ENCODE measurements at places on chromosomes 1 and 21.

- DNase-seq, result no peak
Measured at GRCh38 chr1:183804916-183805841, at the start of gene RGL1. Gene RGL1, plus strand, starts transcription at chr1:183805120. Its CDS starts 178 bp downstream, at chr1:183805298.

DNA sequence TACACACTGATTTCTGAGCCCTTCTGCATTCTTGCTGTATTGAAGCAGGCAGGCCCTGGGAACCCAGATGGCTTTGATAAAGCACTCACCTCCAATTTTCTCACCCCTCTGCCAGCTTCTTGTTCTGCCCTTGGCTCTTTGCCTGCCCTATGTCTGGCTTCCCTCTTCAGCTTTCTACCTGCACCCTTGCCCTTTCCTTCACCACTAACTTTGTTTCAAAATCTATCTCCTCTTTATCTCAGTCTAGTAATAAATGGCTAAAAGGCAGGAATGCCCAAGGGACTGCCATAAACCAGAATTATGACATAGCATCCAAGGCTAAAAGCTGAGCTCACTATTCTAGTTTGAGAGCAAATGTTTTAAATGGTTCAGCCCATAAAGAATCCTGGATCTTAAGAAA, 178.7 kb downstream of the TNR start:
- DNase-seq, result no peak

- no peak for DNase-seq
Measured at GRCh38 chr1:16986962-16987361, 6.5 kb upstream of the MFAP2 start.

GRCh38 chr1:71296551-71297134, 215.8 kb upstream of the ZRANB2 start:
- no peak for DNase-seq

DNA sequence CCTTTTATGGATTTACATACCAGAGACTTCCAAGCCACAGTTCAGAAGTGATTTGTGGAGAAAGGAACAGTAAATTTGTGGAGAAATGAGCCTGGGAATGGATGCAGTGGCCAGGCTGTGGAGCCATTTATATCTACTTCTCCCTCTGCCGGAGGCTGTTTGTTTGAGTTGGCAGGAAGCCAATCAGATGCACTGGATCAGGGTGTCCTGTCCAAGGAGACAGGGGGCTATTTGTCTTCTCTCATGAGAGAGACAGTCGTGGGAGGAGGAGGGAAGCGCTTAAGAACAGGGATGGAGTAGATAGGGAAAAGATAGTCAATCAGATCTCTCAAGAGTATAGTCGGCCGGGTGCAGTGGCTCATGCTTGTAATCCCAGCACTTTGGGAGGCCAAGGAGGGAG, 2.8 kb upstream of the HAPLN2 start:
- no peak for DNase-seq

DNA sequence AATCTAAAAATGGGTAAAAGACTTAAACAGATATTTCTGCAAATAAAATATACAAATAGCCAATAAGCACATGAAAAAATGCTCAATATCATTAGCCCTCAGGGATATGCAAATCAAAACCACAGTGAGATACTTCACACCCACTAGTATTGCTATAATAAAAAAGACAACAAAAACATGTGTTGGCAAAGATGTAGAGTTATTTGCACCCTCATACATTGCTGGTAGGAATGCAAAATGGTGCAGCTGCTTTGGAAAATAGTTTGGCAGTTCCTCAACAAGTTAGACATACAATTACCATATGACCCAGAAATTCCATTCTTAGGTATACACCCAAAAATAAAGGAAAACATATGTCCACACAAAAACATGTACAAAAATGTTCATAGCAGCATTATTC, 30.2 kb downstream of the ZZZ3 start:
- DNase-seq, result no peak

DNA sequence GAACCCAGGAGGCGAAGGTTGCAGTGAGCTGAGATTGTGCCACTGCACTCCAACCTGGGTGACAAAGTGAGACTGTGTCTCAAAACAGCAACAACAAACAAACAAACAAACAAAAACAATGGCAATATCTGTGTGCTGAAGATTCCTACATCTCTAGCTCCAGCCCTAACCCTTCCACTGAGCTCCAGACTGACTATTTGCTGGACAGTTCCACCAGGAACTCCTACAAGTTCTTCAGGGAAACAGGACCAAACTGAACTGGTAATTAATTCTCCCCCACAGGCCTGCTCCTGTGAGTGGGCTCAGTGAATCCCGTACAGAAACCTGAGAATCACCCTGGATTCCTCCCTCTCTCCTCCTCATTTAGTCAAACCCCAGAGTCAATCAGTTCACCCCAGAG, 1.5 kb downstream of the SERPINC1 start:
- no peak for DNase-seq

DNA sequence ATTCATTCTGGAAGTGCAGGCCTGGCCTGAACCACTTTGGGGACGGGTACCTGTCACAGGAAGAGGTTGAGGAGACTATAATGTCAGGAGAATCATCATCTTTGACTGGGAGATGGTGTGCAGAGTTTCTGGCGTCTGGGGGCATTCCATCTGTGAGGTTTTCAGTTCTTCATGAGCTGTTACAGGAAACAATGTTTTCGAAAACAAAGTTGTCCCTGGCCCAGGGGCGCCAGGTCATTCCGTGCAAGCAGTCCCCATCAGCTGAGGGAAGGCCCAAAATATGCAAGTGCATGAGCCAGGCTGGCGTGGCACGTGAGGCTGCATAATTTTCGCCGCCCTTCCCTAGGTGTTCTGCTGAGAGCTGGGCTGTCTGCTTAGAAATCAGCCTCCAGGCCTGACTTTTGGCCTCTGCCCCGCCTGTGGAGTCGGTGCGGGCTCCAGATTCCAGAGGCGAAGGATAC, 68.4 kb upstream of the ATP5PO start:
- no peak for DNase-seq

DNA sequence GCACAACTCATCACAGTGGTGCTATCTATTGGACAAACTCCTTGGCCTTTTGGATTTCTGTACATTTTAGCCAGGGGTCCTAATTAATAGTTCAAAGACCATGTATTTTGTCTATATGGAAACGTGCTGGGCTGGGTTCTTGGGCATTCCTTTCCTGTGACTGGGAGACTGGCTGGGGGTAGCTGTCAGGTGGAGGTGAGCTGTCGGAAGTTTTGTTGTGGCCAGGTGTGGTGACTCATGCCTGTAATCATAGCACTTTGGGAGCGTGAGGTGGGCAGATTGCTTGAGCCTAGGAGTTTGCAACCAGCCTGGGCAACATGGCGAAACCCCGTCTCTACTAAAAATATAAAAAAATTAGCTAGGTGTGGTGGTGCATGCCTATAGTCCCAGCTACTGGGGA, 392.4 kb downstream of the RPS6KC1 start:
- DNase-seq, result no peak

GRCh38 chr1:94237291-94238226, at the start of gene ARHGAP29:
Gene ARHGAP29, minus strand, starts transcription at chr1:94237584. Its CDS starts 5,973 bp downstream, at chr1:94231611.
- DNase-seq, result peak; percentile 58

DNA sequence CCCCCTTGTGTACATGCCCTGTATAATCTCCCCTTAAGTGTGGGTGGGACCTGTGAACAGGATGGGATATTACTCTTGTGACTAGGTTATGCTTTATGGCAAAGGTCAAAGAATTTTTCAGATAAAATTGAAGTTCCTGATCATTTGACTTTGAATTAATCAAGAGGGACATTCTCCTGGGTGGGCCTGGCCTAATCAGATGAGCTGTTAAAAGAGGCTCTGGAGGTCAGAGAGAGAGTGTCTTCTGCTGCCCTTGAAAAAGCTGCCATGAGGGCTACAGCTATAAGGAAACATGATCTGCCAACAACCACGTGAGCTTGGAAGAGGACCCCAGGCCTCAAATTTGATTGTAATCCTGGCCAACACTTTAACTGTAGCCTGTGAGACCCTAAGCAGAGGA, 125.6 kb upstream of the CSF3R start:
- no peak for DNase-seq

GRCh38 chr1:187790724-187791123, 962.0 kb downstream of the PLA2G4A start:
- no peak for DNase-seq

DNA sequence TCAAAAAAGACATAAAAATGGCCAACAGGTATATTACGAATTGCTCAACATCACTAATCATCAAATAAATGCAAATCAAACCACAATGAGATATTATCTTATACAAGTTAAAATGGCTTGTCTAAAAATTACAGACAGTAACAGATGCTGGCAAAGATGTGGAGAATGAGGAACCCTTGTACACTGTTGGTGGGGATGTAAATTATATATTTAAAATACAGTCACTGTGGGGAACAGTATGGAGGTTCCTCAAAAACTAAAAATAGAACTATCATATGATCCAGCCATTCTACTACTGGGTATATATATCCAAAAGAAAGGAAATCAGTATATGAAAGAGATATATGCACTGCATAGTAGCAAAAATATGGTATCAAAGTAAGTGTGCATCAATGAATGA, 1037.2 kb upstream of the B3GALT2 start:
- DNase-seq, result peak; percentile 45

DNA sequence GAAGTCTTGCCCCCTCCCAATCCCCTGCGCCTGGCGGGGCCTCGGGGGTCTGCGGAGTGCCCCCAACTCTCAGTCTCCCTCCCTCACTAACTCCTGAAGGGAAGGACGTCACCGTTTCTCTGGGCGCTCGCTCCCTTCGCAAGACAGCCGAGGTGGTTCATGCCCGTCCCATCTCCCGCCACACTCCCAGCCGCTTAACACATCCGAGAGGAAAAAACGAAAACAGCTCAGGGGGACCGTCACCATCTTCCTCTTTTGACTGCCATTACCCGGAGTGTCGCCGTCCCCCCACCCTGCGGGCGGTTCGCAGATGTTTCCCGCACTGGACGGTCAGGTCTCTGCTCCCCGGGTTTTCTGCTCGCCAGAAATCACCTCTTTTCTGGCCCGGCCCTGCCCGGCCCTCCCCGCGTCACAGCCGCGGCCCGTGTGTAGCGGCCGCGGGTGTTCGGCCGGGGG, 532 bp downstream of the ERO1B start:
- peak; percentile 77 for DNase-seq

DNA sequence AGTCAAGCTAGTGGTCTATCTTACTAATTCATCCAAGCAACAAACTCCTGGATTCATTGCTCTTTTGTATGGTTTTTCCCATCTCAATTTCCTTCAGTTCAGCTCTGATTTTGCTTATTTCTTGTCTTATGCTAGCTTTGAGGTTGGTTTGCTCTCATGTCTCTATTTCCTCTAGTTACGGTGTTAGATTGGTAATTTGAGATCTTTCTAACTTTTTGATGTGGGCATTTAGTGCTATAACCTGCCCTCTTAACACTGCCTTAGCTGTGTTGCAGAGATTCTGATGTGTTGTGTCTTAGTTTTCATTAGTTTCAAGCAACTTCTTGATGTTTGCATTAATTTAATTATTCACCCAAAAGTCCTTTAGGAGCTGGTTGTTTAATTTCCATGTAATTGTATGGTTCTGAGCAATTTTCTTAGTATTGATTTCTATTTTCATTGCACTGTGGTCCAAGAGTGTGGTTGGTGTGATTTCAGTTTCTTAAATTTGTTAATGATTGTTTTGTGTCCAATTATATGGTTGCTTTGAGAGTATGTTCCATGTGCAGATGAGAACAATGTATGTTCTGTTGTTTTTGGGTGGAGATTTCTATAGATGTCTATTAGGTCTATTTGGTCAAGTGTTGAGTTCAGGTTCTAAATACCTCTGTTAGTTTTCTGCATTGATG, 154.6 kb downstream of the PLPPR5 start:
- no peak for DNase-seq

GRCh38 chr1:36087233-36088123, 1.2 kb upstream of the ADPRS start:
- DNase-seq, result no peak

DNA sequence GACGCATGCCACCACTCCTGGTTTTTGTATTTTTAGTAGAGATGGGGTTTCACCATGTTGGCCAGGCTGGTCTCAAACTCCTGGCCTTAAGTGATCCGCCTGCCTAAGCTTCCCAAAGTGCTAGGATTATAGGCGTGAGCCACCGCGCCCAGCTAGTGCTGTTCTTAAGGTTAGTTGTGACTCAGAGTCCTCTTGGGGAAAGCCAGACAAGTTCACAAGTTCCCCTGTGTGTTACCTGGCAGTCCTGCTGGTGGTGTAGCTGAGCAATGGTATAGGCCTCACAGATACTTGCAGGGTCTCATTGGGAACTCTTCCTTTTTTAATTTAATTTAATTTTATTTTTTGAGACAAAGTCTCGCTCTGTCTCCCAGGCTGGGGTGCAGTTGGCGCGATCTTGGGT, 10.6 kb downstream of the CFAP126 start:
- DNase-seq, result no peak

- DNase-seq, result peak; percentile 96
Measured at GRCh38 chr1:25549273-25550154, 6.1 kb downstream of the LDLRAP1 start.

GRCh38 chr1:27589841-27590426, 14.0 kb downstream of the AHDC1 start:
- no peak for DNase-seq

DNA sequence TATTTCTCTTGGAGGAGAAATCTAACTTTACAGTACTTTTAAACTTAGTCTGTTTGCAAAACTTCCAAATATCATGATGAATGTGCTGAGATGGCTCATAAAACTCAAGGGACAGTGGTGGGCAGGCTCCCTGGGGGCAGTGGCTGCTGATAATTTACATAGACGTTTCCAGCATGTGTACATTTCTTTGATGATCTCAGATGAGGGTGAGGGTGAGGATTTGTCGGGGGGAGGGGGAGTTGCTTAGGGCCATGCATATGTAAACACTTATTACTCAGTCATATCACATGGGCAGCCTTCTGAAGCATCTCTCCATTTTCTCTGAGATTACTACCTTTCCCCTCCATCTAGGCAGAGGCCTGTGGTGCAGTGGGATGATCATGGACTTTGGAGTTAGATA, 152.9 kb upstream of the HMGB4 start:
- no peak for DNase-seq

DNA sequence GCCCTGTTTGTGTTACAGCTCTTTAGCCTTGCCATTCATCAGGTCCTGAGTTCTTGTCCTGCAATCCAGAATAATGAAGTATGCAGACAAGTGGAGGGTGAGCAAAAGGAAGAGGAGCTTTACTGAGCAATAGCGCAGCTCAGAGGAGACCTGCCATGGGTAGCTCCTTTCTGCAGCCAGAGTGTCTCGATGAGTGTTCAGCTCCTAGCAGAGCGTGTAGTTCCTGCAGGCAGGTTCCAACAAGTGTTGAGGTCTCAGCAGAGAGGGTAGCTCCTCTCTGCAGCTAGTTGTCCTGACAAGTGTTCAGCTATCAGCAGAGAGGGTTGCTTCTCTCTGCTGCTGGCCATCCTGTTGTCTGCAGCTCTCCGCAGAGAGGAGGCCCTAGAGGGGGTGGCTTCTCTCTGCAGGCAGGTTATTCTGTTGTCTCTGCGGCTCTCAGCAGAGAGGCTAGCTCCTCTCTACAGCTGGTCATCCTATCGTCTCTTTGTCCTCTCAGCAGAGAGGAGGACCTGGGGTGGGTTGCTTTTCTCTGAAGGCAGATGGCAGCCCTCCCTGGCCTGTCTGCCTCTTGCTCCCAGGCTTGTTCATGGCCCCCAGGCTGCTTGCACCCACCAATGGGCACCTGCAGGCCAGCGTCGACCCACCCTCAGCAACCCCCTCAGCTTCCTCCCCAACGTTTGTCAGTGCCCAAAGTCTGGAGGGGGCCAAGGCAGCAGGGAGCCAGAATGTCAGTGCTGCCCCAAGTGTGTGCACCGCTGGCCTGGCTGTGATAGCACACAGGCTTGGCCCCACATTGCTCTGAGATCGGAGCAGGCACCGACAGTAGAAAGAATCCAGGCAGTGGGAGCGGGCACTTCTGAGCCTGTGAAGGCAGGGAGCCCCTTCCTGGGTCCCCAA, 112.5 kb upstream of the RUNX3 start:
- DNase-seq, result no peak

GRCh38 chr1:23168445-23169194, at the start of gene LUZP1:
Gene LUZP1, minus strand, starts transcription at chr1:23168856.
- DNase-seq, result peak; percentile 94

All from KBM-7 (cell line).